ENCODE measurements at places on chromosomes 5 and 9.

DNA sequence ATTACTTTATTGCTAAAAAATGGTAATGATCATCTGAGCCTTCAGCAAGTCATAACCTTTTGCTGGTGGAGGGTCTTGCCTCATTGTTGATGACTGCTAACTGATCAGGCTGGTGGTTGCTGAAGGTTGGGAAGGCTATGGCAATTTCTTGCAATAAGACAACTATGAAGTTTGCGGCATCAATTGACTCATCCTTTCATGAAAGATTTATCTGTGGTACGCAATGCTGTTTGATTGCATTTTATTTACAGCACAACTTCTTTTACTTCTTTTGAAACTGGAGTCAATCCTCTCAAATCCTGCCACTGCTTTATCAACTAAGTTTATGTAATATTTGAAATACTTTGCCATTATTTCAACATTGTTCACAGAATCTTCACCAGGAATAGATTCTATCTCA is 58.3 kb upstream of the ACO1 start:
- no peak for DNase-seq

DNA sequence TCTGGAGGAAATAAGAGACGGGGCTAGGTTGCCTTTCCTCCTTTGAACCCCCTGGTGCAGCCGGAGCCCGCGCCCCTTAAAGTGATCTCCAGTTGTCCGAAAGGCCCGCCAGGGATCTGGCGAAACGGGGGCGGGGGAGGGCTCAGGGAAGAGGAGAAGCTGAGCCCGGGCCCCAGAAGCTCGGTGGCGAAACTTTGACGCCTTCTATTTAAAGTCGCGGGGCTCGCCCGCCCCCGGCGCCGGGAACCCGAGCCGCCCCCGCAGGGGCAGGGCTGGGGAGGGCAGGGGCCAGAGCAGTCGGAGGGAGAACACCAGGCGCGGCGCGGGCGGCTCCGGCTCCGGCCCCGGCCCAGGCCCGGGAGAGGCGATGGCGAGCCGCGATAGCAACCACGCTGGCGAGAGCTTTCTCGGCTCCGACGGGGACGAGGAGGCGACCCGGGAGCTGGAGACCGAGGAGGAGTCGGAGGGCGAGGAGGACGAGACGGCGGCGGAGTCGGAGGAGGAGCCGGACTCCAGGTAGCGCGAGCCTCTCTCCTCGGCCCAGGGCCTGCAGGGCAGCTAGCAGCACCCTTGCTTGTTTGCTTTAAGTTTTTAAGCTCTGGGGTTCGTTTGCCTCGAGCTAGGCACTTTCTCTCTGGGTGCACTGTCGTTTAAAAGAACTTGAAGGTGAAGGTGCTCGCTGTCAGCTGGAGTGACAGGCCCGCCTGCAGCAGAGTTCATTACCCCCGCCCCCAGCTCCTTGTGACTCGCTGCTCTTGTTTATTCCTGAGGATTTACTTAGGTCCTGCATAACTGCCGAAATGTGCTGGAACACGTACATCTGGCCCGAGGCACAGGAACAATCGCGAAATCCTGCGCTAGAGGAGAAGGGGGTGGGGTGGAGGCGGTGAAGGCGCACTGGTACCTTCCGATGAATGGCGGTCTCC is at the start of gene CMYA5:
Gene CMYA5 (plus strand): TSS at position 296 of the 926 bp plus-strand sequence. CDS start 72 bp downstream, at position 368.
- peak; percentile 59 for DNase-seq

GRCh38 chr5:91061946-91062562 is 321.1 kb downstream of the ARRDC3 start:
- no peak for DNase-seq

DNA sequence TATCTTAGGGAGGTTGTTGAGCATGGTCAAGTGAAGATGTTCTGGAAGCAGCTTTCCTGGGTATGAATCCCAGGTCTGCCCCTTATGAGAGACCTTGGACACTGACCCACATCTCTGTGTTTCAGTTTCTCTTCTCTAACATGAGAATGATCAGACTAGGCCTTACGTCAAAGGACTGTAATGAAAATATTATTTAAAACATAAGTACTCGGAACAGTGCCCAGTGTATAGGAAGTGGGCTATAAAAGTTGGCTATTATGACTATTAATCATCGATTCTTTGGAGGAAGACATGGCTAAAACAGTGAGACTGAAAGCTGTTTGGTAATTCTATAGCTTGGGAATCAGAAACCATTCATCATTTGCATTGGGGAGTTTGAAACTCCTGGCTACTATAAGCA is 65.3 kb upstream of the MYO10 start:
- no peak for DNase-seq

GRCh38 chr5:50874306-50875001 is 208.0 kb downstream of the PARP8 start:
- DNase-seq, result no peak

DNA sequence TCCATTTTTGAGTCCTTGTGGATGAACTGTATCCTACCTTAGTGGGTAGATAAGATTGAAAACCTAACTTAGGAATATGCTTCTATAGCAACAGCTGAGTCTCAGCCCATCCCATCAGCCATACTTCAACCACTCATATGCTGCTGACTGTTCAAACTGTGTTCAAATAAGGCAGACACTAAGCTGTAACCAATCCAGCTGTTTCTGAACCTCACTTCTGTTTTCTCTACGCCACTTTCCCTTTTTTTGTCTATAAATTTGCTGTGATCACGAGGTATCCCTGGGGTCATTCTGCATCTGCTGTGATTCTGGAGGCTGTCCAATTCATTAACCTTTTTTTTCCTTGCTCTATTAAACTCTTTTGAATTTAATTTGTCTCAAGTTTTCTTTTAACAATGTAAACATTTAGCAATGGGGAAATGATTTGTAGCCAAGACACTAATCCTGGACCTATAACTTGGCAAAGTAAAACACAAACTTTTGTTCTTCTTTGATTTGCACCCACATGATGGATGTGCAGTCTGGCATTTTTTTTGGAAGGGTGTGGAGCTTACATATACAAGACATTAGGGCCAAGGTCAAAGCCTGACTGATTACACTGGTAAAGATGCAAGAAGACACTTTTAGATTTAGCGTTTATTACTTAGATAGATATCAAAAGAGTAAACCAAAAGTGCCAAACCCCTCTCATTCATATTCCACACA is 14.9 kb upstream of the SCGB3A2 start:
- no peak for DNase-seq

GRCh38 chr5:120843390-120843980 is 379.4 kb downstream of the PRR16 start:
- no peak for DNase-seq

GRCh38 chr9:123149067-123149466 is 115.6 kb downstream of the GPR21 start:
- DNase-seq, result no peak

- no peak for DNase-seq
Observed at GRCh38 chr9:8136477-8136876, 336.9 kb upstream of the DMAC1 start.

DNA sequence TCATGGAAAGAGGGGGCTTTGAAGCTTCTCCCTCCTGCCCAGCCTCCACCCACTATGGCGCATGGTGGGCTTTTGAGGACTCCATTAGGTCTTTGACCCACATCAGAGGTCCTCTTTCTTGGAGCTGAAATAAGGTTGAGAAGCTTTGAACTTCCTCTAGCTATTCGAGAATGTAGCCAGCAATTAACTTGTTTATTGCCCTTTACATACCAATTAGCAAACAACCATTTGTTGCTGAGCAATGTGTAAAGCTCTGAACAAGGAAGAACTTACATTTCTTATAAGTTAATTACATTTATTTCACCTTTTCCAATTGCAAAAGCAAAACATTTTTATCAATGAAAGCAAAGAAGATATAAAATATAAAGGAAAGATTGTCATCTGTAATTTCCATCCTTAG is 30.5 kb upstream of the FOXB2 start:
- DNase-seq, result no peak

GRCh38 chr5:118956727-118957126 is 31.6 kb downstream of the DTWD2 start:
- peak; percentile 40 for DNase-seq

- DNase-seq, result peak; percentile 39
Observed at GRCh38 chr5:117201001-117201400, 626.4 kb upstream of the SEMA6A start.

DNA sequence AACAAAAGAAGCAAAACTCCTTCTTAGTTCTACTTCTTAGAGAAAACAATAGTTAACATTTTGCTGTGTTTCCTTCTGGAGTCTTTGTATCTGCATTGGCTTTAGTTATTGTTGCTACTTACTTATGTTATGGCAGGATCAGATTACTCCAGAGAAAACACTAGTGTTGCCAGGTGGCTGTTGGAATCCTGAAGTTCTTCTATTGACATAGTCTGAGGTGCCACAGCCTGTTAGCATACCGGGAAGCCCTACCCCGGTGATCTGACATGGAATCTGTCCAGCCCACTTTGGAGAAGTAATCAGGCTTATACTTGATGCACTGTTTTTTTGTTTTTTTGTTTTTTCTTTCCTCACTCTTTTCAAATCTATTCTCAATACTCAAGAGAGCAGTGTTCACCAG is 68.5 kb upstream of the CEP78 start:
- DNase-seq, result peak; percentile 40

GRCh38 chr9:116837018-116837989 is 150.2 kb downstream of the TRIM32 start:
- DNase-seq, result no peak

DNA sequence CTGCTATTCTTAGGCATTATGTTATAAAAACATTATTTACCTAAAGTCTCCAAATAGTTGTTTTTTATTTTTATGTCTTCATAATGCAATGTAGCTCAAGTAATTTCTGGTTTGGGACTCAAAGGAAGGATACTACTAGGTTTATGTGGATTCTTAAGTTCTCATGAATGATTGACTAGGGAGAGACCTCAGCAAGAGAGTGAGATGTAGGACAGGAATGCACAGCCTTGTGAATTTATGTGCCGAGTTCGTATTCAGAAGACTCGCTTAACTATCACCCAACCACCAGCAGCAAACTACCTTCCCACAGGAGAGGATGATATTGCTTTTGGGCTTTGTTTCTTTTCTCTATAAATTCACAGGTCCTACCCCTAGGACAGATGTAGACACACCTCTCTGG is 282.9 kb downstream of the ARHGEF28 start:
- DNase-seq, result no peak
